DMS 273 treated with DMSO at 0.1 percent for 48 hours (cell line): ENCODE measurements at places on chromosomes 16 and 17.

GRCh38 chr17:9900044-9900594 lies 5.0 kb downstream of the RCVRN start:
- DNase-seq, result no peak

- DNase-seq, result no peak
Observed at GRCh38 chr16:11793840-11794239, 3.2 kb downstream of the ZC3H7A start.

DNA sequence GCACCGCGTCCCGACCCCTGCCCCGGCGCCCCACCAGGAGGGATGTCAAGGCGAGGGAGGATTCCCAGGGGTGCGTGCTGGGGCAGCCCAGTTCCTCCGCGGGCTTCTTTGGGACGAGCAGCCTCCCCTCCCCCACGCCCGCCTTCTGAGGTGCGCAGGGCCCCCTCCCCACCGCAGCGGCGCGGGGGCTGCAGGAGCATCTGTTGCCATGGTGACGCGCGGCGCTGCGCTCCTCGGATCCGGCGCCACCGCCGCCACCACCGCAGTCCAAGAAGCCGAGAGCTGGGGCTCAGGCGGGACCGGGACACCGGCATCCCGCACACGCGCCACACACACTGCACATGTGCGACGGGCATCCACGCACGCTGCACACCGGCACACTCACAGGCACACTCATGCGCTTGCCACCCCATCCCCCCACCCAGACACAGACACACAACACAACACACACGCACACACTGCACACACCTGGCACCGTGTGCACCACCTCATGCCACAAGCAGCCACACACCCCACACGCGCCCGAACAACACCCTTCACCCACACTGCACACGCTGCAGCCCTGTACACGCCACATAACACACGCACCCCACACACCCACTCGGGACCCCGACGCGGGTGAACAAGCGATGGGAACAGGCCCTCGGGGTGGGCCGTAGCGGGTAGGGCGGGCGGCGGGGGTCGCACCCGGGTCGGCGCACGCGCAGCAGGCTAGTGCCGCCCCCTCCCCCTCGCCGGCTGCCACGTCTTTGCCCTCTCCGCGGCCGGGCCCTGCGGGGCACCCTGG lies 17.0 kb downstream of the ENPP7 start:
- DNase-seq, result no peak

GRCh38 chr16:25143928-25144327 lies 32.4 kb downstream of the LCMT1 start:
- no peak for DNase-seq

GRCh38 chr16:48112600-48112999 lies 43.2 kb downstream of the ABCC12 start:
- DNase-seq, result no peak

- no peak for DNase-seq
Observed at GRCh38 chr16:70638814-70639792, 7.3 kb upstream of the IL34 start.

- no peak for DNase-seq
Observed at GRCh38 chr17:2783310-2784030, 12.8 kb upstream of the RAP1GAP2 start.

DNA sequence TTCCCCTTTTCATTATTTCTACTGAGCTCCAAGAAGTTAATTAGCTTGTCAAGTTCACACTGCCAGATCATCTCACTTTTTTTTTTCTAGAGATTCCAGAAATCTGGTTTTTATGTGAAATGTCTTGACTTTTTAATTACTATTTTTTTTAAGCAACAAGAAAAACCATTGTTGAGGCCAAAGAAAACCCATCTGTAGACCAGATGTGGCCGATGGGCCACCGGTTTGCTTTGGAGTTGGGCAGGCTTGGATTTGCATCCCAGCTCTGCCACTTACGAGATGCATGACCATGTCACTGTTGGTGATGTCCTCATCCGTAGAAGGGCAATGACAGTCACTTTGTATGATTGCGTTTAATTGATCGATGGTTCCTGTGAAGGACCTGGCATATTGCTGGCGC lies 34.2 kb upstream of the MRTFB start:
- no peak for DNase-seq

DNA sequence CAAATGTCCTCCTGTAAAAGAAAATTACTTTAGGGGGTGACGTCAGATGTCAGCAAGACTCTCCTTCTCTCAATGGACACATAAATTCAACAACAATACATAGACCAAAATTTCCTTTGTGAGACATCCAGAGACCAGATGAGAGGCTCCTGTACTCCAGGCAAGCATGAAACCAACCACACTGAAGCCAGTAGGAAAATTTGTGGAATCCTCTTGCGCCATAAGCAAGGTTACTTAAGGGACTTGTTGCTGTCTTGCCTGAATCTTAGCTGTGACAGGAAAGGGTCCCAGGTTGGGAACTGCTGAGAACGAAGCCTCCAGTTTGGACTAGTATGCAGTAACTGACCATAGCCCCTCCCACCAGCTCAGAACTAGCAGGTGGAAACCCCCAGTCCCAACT lies 56.0 kb downstream of the CEP112 start:
- no peak for DNase-seq

DNA sequence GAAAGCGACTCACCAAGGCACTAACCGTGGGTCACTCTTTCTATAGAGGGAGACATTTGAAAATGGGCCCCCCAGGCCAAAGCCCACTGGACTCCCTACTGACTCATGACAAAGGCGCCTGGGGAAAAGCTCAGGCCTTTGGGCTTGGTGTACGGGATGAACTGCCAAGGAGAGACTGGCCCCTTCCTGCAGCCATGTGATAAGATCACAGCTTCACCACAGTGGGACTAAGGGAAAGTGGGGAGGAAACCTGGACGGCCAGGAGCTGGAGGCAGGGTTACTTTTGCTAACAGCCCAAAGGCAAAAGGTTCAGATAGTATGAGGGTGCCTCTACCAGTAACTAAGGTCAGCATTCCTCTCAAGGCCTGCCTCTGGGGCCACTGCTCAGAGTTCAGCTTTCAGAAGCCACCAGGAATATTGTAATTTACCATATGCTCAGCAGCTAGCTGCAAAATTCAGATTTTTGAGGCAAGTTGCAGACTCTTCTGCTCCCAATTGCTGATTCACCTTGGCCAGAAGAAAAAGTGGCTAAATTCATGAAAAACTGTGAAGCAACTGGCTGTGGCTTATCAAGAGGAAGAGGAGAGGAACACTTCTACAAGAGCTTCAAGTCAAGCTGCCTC lies 37.1 kb upstream of the SLC25A19 start:
- no peak for DNase-seq

DNA sequence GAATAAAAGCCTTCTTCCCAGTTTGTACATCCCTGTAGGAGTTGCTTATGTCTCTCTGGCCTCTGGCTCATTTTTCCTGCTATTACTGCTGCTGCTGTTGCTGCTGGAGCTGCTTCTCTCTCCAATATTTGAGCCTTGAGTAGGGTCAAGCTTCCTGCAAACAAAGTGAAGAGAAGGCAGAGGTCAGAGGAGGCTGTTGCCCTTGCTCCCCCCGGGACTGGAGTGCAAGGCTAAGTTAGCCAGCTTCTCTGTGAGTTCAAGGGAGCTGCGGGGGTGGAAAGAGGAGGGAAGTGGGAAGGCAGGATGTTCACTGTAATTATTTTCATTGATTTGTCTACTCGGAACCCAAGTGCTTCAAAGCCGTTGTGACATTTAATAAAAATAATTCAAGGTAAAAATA lies 77.0 kb upstream of the TMEM132E start:
- DNase-seq, result no peak

GRCh38 chr17:61723914-61724313 lies 132.9 kb upstream of the NACA2 start:
- no peak for DNase-seq

DNA sequence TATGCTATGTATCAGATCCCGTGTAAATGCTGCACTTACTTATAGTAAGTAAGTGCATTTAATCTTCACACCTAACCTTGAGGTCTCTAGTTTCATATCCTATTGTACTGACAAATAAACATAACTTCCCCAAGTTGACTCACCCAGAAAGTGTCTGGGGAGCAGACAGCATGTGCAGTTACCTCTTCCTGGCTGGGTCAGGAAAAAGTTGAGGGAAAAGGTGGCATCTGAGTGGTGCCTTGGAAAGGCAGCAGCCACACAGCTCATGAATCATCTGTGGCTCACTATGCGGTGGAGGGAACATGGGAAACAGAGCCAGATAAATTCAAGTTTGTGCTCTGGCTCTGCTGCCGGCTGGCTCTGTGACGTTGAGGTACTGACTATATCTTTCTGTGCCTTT lies 382.0 kb upstream of the DYNLRB2 start:
- DNase-seq, result no peak

- DNase-seq, result no peak
Observed at GRCh38 chr17:22142091-22142490, 449.8 kb downstream of the KCNJ18 start.

DNA sequence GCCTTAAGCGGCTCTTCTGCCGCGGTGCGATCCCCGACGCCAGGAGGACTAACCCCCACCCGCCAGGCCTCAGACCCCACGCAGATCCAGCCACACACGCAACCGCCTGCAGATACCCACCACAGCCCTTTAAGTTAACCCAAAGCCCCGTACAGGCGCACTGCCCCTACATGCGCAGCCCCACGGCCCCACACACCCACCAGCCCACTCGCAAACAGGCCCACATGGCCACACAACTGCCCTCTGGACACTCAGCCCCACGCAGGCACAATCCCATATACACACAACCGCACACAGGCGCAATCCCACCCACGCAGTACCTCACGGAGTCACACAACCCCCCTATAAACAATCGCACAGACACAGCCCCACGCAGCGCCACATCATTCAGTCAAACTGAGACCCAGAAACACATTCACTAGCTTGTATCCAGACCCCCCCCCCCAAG lies 41.7 kb downstream of the RAI1 start:
- no peak for DNase-seq
